ENCODE measurements at places on chromosomes 12 and 14.

DNA sequence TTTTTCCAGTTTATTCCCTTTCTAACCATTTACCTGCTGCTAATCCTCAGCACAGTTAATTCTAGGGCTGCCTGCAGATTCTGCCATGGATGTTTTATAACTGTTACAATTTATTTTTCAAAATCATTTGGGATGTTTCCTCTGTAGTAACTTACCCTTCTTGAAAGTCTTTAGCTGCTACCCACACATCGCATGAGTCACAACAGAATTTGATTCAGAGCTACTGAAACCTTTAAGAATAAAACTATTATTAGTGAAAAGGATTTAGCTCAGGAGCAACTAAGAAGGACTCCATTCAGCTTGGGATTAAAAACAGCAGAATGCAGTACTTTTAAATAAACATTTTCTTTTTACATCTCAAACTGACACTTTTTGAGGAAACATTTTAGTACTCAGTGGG lies 41.7 kb upstream of the RGS6 start:
- DNase-seq, result no peak

DNA sequence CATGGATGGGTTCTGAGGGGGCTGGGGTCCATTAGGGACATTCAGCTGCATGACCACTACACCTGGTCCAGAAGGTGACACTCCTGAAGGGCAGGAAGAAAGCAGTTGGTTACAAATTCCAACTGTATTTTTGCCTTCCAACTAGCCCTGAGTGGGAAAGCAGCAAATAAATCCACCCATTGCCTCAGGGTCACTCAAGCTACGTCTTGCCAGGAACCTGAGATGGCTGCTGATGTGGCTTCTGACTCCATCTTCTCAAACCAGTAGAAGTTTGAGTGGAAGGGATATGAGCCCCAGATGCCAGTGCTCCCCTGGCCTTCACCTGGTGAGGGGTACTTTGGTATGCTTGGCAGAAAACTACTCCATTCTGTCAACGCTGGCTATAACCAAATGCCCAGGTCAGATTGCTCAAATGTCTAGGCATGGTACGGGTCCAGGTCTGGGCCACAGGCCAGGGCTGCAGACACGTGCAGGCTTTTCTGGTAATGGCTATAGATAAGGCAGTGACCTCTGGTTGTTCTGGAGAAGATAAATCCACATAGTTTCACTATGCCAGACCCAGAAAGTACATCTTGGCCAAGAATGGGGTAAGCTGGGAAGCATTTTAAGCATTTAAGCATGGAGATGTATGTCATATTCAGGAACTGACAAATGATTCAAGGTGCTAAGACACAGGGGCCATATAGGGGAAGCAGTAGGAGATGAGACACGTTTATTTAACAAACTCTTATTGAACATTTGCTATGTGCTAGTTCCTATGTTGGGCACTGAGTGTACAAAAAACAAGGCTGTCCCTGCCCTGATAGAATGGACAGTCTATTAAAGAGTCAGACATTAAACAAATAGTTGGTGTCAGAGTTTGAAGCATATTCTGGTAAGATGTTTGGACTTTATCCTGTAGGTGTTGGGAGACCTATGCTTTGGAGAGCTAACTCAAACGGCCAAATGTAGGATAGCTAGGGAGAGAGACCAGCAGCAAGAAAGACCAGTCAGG lies 8.3 kb upstream of the STAC3 start:
- no peak for DNase-seq

- DNase-seq, result no peak
These were observed 293.0 kb downstream of the SSPN start for GRCh38 chr12:26488351-26488750.

DNA sequence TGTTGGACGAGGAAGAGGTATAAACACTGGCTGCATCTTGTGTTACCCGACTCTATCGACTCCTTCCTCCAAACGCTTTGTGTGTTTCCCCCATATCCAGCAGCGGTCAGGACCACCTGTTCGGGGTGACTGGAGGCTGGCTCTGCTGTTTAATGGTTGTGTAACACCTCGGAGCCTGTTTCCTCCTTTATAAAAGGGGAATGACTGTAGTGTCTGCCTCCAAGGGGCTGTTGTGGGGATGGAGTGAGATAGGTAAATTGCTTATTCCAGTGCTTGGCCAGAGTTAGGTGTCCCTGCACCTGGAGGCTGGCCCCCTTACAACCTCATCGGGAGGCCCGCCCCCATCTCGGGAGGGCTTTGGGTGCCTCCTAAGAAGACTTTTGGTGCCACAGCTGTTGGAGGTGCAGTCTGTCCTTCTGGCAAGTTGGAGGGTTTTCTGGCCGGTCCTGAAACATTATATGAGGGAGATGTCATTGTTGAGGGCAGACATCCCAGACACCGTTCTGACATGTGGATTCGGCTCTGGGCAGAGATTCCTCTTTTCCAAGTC lies 1.1 kb downstream of the MLXIP start:
- no peak for DNase-seq

DNA sequence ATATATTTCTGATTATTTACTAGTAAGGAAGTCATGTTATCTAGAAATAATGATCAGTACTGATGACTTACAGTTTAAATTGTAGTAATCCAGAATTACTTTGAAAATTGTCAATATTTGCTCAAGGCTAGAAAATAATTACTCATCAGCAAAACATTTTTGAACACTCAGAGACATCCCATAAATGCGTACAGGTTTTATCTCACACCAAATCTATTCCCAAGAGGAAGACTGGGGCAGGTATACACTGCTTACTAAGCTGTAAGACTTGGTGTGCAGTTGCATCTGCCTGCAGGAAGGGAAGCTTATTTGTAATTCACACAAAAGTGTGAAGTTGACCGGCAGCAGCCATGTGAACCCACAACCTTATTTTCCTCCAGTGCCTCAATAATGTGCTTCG lies 146.4 kb downstream of the CCER1 start:
- no peak for DNase-seq

GRCh38 chr14:83171761-83172160 lies 1638.1 kb upstream of the SEL1L start:
- no peak for DNase-seq

- DNase-seq, result no peak
These were observed 4.4 kb upstream of the ACADS start for GRCh38 chr12:120720987-120721801.

- DNase-seq, result no peak
These were observed 40.7 kb downstream of the TNFAIP2 start for GRCh38 chr14:103164006-103164405.

DNA sequence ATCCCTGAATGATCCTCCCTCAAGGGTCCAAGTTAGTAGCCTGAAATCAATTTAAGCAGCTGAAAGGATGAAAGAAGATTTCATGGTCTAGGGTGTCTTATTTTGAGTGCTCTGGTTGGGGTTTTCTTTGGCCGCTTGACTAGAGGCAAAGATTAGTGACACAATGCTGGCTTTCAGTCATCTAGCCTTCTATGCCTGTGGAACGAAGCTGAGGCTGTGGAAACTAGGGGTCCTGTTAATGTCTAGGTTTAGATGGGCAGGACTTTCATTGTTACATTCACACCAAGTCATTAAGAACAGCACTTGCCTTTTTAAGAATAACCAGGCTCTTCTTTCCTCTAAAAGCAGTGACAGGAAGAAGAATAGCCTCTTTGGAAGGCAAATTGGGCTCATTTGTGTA lies 253.8 kb upstream of the E2F7 start:
- no peak for DNase-seq

- DNase-seq, result no peak
These were observed 19.6 kb upstream of the SLC6A12 start for GRCh38 chr12:233615-233968.

DNA sequence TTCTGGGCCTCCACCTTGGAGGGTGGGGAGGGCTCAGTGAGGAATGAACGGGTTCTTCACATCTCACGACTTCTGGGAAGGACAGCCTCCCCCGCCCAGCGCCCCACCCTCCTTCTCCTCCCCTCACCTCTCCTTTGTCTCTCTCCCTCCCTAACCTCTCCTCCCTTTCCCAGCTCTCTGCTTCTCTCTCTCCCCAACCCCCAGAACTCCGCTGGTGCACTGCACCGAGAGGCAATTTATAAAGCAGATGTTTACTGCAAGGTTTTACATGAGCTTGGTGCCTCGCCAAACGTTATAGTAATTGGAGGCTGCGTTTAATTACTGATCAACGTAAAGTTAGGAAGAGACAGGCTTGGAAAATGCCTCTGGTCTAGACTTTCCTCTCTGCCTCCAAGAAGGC lies 42.9 kb upstream of the FAM222A start:
- DNase-seq, result no peak

GRCh38 chr12:131892711-131893604 lies 1.5 kb upstream of the ULK1 start:
- DNase-seq, result no peak

DNA sequence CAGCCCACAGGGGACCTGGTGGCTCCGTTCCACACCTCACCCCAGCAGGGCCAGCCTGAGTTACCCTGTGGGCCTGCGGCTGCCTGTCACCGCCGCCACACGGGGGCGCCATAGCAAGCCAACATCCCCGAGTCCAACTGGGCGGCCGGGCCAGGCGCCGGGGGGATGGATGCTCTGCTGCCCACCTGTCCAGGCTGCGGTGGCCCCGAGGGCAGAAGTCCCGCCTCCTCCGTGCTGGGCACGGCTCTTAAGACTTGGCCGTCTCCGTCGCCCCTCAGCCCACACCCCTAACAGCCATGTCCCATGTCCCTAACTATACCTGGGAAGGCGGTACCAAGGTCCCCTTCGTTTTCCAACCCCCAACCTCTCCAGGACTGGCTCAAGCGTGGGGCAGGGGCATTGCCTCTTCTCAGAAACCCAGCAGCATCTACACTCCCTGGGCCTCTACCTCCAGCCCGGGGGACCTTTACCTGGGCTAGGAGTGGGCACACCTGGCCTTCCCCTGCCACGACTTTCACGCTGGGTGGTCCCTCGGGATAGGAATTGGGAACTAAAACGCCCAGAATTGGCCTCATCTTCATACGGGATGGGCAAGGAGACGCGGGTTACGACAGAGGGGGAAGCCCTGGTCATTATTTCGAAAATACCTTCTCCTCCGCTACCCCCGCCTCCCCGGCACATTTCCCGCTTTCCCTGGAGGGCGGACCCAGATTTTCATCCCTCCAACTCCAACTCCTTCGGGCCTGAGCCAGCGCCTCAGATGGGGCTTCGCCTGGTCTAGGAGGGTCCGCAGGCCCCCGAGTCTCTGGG lies 1.1 kb upstream of the CYP46A1 start:
- no peak for DNase-seq

GRCh38 chr12:8080120-8080519 lies 2.0 kb upstream of the NECAP1 start:
- no peak for DNase-seq

GRCh38 chr12:88658009-88658408 lies 77.7 kb upstream of the KITLG start:
- DNase-seq, result no peak

- DNase-seq, result no peak
These were observed 9.6 kb upstream of the SMARCC2 start for GRCh38 chr12:56198836-56199235.

DNA sequence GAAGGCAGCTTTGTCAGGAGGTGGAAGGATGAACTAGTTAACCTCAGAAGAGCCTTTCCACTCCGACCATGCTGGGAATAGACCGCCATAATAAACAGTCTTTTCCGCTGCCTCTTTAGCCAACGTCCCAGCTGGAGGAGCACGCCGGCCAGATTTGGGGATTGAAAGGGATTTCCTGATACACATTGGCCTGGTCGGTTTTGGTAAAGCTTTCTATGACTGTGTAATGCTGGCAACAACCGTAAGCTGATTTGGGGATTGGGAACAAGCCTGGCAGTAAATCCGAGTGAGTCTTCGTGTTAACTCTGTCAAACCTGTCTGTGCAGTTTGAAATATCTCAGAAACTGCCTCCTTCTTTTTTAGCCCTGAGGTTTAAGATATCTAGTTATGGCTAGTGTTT lies 87.0 kb downstream of the DAD1 start:
- no peak for DNase-seq

- no peak for DNase-seq
These were observed 34.9 kb downstream of the LIMA1 start for GRCh38 chr12:50248411-50248810.

DNA sequence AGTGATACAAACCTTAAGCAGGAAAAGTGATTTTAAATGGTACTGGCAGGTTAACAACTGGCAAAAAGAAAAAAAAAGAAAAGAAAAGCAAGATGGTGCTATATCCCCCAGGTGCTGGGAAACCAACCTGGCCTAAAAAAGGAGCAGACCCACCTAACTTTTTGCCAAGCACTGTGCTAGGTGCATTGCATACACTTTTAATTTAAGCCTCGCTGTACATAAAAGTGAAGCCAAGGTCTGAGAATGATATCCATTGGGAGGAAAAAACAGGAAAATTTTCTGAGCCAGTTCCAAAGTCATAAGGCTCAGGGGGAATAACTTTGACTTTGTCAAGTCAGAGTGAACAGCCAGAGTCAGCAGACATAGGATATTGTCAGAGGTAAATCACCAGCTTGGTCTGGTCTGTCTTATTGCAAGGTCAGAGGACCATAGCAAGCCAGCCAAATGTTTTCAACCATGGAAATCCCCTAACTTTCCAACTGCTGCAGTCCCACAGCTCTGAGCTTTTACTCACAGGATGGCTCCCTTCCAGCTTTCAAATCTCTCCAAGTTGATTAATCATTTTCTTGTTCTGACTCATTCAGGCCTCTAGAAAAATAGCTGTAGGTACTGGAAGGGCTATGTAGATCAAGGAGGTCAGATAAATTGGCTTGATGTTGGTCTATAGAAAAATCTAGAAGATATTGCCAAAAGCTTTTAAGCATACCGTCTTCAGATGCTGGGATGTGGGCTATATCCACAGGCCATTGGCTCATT lies 412.9 kb downstream of the RAD51B start:
- no peak for DNase-seq

GRCh38 chr12:15575671-15576541 lies 213.3 kb downstream of the EPS8 start:
- DNase-seq, result no peak

DNA sequence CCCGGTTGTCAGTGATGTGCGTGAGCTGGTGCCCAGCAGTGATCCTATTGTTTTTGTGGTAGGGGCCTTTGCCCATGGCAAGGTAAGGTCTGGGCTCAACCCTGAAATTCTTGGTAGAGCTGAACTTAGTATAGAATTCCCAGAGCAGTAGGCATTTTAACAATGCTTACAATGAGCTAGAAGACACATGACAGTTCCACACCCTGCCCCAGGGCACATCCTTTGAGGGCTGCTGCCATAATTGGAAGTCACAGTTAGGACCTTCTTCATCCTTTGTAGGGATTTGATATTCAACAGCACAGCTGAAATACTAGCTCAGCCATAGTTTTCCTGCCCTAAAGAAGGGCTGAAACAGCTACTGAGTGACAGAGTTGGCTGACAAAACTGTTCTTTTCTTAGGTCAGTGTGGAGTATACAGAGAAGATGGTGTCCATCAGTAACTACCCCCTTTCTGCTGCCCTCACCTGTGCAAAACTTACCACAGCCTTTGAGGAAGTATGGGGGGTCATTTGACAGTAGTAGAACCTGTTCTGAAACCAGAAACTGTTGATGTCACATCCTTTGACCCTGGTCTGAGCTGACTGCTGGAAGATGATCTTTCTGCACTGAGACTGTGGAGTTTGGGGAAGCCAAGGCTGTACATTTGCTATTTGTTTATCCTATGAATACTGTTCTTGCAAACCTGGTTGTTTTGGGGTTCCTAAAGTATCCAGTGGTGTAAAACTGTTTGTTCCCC lies 4.8 kb downstream of the EMG1 start:
- DNase-seq, result no peak

Measured in NCI-H1417 treated with DMSO at 0.1 percent for 48 hours (cell line).